HS-27A (cell line): ENCODE measurements at places on chromosomes 4 and X.

DNA sequence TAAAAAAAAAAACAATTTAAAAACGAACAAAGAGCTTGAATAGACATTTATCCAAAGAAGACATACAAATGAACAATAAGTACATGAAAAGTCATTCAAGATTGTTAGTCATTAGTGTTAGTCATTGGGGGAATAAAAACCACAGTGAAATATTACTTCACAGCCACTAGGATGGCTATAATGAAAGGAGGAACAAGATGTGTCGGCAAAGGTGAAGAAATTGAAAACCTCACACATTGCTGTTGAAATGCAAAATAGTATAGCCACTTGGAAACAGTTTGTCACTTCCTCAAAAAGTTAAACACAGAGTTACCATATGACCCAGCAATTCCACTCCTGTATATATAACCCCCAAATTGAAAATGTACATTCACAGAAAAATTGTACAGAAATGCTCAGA lies 45.2 kb upstream of the SLC39A8 start:
- no peak for DNase-seq

- DNase-seq: no peak
These were observed 59.2 kb downstream of the GPR143 start for GRCh38 chrX:9706421-9706820.

- DNase-seq: no peak
These were observed 672 bp downstream of the PGM2 start for GRCh38 chr4:37827030-37827685.

- no peak for DNase-seq
These were observed 47.6 kb downstream of the ANOS1 start for GRCh38 chrX:8684201-8684965.

GRCh38 chr4:149050840-149051239 lies 608.6 kb upstream of the NR3C2 start:
- DNase-seq: no peak

DNA sequence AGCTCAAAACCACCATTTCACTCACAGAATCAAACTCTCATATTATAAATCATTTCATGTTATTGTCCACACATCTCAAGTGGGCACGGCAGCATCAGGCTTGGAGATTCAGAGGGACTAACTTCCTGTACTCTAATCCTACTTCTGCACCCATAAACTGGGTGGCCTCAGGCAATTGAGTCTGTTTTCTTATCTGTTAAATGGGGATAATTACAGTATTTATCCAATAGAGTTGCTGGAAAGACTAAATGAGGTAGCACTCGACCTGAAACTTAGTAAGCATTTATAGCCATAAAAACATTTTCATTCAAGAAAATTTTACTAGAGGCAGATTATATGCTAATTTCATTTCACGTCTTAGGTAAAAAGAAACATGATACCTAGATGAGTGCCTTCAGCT lies 13.0 kb downstream of the TBC1D1 start:
- no peak for DNase-seq

GRCh38 chr4:140092094-140092851 lies 61.7 kb downstream of the MAML3 start:
- no peak for DNase-seq

DNA sequence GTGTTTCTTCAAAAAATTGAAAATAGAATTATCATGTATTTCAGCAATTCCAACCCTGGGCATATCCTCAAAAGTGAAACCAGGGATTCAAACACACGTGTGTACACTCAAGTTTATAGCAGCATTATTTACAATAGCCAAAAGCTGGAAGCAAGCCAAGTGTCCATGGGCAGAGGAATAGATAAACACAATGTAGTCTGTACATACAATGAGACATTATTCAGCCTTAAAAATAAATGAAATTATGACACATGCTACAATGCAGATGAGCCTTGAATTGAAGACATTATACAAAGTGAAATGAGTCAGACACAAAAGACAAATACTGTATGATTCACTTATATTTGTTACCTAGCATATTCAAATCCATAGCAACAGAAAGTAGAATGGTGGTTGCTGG lies 853.4 kb downstream of the STIM2 start:
- no peak for DNase-seq

DNA sequence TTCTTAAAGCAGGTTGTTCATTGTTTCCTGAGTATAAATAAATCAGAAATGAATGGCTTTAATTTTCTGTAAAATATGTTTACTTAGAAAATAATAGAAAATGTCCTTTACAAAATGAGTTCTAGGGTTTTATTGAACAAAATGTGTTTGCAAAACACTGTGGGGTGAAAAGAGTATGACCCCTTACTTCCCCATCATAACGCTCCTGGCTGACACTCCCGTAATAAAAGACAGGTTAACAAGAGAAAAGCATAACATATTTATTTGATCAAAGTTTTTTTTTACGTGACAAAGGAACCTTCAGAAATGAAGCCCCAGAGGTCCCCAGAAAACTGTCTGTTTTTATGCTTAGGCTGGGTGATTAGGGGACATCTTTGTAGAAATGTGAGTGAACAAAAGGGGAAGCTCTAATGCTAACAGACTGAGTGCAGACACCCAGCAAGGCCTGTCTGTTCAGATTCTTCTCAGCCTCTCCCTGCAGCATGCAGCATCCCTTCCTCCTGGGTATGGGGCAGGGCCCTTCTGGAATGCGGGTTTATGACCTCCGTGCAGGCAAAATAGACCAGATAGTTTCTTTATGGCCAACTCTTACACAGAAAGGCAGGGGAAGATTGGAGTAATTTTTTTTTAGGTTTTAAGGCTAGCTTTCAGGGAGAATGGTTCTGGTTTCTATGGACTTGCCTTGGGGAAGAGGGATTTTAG lies 26.1 kb downstream of the ZFP42 start:
- no peak for DNase-seq

DNA sequence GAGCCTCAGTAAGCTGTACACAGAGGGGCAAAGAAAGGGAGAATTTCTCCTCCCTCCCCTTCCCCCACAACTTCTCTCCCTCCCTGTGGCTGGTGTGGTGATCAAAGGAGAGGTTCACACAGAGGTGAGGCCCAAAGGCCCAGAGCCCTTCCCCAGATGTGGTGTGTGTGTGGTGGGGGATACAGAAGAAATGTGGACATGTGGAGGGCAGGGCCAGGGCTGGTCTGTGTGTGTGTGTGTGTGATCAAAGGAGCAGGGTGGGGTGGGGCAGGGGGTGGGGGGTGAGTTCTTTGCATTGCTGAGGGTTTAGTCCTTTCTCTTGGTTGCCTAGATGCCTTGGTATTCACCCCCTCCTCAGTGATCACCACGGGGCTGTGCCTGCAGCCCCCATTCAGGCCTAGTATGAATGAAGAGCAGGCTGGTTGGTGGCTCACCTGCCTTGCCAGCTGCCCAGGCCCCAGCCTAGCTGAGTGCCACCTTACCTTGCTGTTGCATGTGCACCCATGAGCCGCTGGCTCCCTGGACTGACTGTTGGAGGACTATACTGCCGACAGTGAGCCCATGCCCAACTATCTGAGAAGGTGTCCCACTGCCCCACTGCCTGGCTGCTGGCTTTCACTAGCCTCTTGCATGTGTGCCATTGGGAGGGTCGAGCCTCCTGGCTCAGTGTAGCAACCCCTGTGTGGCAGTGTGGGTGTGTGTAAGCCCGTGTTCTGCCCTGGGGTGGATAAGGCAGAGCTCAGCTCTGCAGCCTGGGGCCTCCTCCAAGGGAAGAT lies 101.9 kb downstream of the EFNB1 start:
- DNase-seq: no peak

DNA sequence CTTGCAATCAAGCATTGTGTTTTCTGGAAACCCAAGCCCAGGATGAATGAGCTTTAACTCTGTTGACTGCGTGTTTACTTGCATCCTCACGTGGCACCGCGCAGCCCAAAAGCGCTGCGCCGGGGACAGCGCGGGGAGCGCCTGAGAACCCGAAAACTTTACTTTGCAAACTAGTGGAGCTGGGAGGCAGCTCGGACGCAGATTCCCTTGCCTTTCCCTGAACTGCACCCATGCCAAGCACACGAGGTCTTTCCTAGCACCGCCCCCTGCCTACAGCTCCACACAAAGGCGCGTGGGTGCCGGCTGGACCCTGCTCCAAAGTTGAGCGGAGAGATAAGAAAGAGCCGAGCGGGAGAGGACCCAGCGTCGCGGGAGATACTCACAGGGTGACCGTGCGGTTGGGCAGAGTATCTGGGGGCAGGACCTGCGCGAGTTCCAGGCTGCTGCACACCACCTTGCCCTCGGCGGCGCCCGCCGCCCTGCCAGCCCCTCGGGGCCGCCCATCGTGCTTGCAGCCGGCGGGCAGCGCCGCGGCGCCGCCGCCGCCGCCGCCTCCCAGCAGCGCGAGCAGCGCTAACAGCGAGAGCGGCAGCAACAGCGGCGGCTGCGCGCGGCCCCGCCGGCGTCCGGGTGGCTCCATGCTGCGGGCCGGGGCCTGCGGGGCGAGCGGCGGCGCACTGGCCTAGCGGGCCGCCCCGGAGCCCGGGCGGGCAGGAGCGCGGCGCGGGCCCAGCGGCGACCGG lies 550 bp downstream of the ADGRA3 start:
- DNase-seq: no peak

DNA sequence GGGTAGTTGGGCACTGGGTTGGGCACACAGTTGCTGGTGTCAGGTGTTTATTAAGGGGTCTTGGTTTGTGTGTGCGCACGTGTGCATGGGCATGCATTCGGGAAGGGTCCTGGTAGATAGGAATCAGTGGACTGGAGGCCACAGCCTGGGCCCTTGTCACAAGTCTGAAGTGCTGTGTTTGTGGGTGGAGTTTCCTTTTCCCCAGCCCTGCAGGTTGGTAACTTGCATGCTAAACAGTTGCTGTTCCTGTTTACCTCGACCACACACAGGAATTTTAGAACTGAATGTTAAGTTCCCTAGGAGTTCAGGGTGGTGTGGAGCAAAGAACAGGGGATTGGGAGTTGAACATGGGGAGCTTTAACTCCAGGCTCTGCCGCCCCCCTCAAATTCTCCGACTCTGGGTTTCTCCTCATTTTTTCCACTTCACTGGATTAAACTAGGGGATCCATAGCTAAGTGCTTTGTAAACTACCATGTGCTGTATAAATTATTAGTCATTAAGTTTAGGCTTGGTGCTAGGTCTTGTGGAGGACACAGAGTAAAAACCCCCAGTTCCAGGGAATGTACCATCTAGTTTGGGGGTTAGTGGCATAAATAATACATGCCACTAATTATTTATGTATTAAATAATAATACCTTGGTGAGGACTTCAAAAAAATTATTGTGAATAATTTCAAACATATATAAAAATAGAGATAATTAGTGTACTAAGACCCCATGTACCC lies 49.0 kb downstream of the STARD8 start:
- no peak for DNase-seq

DNA sequence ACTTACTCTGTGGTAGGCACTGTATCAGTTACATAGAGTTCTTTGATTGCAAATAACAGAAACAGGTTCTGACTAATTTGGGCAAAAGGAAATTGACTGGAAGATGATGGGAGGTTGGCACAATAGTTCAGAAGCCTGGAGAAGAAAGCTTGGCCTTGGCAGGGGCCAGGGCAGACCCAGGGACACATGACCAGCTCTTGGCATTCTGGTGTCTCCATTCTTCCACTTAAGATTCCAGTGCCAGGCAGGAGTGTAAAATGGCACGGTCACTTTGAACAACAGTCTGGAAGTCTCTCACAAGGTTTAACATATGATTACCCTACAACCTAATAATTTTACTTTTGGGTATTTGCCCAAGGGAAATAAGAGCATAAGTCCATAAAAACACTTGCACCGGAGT lies 175.9 kb downstream of the BCOR start:
- no peak for DNase-seq

GRCh38 chrX:140104760-140105159 lies 139.4 kb upstream of the CXorf66 start:
- DNase-seq: no peak

GRCh38 chr4:155914782-155915181 lies 11.3 kb downstream of the TDO2 start:
- DNase-seq: no peak

- no peak for DNase-seq
These were observed 58.1 kb downstream of the NBDY start for GRCh38 chrX:56786889-56787733.

- DNase-seq: no peak
These were observed 291.9 kb downstream of the BMPR1B start for GRCh38 chr4:95049551-95050233.

- DNase-seq: no peak
These were observed 356.1 kb downstream of the HNRNPD start for GRCh38 chr4:82017680-82018079.
